ENCODE measurements at places on chromosomes 12 and 14. TPM values are rescaled to one million over a fixed set of nuclear protein-coding genes. Genes with fewer than 3 reads are reported as not detected.

Gene GSG1
- not detected for total RNA-seq

Gene RNASE1
- 75.5 TPM for total RNA-seq

Gene ARHGAP9
- under 0.01 TPM for total RNA-seq

Gene RD3L
- total RNA-seq, result not detected

Gene DDX55
- total RNA-seq, result 15.2 TPM

Gene KERA
- total RNA-seq, result not detected

Gene PROX2
- not detected for total RNA-seq

Gene TMPRSS12
- not detected for total RNA-seq

Gene ANKRD33
- 0.20 TPM for total RNA-seq

Gene SERPINA10
- not detected for total RNA-seq

Gene PRPH
- 0.26 TPM for total RNA-seq

Gene SRRM4
- not detected for total RNA-seq

Gene GPD1
- not detected for total RNA-seq

Gene GRIP1
- not detected for total RNA-seq

Gene EPYC
- total RNA-seq, result not detected

Gene CISTR
- not detected for total RNA-seq

Gene POTEG
- not detected for total RNA-seq

Gene TRIM9
- 0.07 TPM for total RNA-seq

Gene NUAK1
- 68.6 TPM for total RNA-seq

Gene ADCY6
- 40.6 TPM for total RNA-seq

Gene KRT2
- total RNA-seq, result not detected
